ENCODE measurements at places on chromosomes 3 and 15.
A peak's percentile ranks its signal among the peaks of the same experiment; 100 is the strongest.

DNA sequence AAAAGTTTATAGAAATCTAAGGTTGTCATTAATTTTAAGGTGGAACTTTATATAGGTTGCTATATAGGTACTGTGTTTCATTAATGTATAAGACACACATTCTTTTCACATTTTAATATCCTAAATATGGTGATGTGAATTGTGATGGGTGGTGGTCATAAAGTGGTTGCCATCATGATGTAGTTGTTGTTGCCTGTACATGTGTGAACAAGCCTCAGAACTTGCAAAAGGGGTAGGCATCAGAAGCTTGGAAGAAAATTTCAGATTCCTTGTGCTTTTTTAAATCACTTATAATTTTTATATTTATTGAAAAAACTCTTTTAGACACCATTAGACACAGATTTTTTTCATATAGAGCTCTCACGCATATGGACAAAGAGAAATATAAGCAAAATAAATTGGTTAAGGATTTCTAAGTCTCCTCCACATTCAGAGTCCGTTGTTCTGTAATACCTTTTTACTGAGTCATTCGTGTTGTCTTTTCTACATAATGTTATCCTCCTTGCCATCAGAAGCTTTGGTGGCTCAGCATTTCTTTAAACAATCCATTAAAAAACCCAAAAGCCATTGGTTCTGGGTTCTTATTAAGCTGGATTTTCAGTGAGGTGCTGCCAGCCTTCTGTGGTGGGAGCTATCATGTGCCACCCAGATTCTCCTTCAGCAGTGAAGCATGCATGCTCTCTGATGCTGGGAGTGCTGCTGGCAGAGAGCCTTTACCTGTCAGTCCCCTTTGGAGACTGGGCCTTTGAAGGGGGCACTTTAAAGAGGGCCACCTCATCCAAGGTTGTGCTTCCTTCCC, 140.4 kb upstream of the GALNT15 start:
- DNase-seq, result no peak

GRCh38 chr15:70474471-70475406, 288.6 kb downstream of the UACA start:
- peak; percentile 74 for DNase-seq

DNA sequence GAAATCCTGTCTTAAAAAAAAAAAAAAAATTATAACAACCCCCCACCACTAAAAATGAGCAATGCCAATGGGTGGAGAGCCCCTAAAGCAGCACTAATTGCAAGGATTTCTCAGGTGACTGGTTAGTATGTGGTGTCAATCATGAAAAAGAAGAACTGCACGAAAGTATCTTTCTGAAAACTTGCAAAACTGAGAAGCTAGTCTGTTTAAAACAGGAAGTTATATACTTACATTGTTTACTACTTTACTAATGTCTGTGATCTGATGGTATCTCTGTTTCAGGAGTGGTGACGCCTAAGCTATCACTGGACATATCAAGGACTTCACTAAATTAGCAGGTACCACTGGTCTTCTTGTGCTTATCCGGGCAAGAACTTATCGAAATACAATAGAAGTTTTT, at the start of gene CCR3:
CCR3 (plus strand) TSS at position 341 of the 400 bp plus-strand sequence. CDS start 22,699 bp downstream, outside the sequence.
- DNase-seq, result peak; percentile 56

DNA sequence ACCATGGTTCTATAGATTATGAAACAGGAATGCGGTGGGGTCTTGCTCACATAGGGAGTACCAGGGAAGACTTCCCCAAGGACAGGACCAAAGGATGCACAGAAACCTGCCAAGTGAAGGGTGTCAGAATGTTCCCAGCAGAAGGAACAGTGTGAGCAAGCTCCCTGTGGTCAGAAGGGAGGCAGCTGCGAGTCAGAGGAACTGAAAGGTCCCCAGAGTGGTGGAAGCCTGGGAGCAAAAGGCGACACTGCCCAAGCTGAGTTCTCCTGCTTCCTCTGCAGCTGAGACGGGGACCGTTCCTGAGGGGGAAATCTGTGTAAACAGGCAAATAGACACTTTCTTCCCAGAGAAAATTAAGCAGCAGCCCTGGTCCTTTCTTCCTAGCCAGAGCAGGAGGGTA, 14.2 kb upstream of the SLC6A6 start:
- DNase-seq, result no peak

All from hematopoietic multipotent progenitor cell treated with erythropoietin and hydrocortisone succinate and interleukin-3 and kit ligand, for 6 days (in vitro differentiated cells).